ENCODE measurements at places on chromosomes 6 and 20.

DNA sequence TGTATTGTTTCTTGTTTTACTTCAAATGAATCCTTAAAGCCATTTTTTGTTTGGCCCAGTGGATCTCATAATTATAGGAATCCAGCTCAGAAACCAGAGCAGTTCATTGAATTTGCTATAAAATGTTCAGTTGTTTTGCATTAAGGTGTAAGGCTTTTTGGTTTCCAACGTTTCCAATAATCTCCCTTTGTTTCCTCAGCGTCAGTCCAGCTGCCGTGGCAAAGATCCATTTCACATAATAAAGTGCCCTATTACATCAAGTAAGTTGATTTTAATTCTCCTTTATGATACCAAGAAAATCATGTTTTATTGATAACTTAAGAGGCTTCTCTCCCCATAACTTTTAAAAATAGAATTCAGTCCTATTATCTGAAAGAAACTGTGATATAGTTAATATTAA is 472.6 kb downstream of the UTRN start:
- no peak for DNase-seq

DNA sequence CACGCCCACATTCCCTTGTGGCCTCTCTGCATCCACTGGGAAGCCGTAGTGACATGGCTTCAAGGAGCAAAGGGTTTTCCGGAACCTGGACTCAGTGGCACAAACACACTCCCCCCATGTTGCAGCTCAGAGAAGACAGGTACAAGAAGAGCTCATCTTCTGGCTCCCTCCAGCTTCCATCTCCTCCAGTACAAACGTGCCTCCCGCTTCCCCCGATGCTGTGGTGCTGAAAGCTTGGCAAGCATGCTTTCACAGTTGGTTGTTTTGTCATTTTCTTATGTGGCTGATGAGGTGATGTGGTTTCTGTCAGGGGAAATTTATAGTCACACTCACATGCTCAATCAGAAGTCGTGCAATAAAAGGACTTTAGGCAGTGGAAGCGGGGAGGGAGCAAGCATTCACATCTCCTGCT is 258.5 kb downstream of the KIF16B start:
- DNase-seq = no peak

GRCh38 chr6:36697481-36697903 is at the start of gene RAB44:
Gene RAB44 (plus strand): TSS chr6:36697826. CDS start chr6:36704236, 6,410 bp downstream.
- no peak for DNase-seq

DNA sequence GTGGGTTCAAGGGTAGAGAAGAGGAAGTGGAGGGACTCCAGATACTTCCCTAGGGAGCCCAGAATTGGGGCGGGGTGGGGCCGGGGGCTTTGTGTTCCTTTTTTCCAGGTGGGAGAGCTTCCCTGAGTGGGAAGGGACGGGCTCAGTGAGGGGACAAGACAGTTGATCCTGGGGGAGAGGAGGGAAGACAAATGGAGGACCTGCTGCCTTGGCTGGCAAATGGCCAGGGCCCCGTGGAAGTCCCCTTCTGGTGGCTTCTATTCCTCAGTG is 2.6 kb downstream of the CTSZ start:
- DNase-seq = no peak

- no peak for DNase-seq
Observed at GRCh38 chr6:100461917-100462705, 2.6 kb downstream of the SIM1 start.

DNA sequence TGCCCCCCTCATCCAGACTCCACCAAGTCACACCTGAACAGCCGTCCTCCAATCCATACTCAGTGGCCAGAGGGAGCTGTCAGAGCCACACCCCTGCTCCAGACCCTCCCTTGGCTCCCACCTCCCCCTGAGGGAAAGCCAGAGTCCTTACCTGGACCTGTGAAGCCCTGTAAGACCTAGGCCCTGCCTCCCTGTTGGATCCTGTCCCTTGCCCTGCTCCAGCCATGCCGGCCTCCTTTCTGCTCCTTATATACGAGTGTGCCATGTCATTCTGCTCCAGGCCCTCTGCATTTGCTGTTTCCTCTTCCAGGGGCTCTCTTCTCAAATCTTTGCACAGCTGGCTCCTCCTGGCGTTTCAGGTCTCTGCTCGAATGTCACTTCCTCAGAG is 100.3 kb upstream of the MYL9 start:
- DNase-seq = no peak

DNA sequence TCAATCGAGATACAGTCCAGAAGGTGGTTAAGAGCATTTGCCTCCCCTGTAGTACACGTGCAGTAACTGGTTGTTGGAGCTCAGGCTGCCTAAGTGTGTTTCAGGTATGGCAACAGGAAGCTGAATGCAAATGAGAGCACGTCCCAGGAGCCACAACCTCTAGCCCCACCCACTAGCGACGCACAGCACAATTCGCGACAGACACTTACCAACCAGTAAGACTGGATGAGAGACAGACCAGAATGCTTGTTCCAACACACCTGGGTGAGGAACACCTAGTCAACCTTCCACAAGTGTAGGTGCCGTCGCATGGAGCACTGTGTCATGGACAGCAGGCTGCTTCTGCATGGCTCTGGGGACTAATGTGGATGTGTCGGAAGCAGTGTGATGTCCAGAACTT is 7.2 kb upstream of the SERPINB1 start:
- no peak for DNase-seq

DNA sequence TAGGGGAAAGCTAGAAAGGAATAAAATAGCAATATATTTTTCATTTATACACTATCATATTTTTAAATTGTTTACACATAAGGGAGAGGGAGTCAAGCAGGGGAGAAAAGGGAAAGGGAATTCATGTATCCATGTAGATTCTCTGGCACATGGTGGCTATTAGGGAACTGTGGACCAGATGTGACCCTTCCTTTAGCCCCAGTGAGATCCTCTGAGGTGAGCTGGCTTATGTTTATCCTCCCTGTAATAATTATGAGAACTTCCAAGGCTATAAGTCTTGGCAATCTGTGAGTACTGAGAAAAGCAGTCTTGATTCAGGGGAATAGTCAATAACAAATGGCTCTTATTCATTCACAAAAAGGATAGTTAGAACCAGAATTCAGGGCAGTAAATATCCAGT is 42.6 kb downstream of the TSBP1 start:
- no peak for DNase-seq

DNA sequence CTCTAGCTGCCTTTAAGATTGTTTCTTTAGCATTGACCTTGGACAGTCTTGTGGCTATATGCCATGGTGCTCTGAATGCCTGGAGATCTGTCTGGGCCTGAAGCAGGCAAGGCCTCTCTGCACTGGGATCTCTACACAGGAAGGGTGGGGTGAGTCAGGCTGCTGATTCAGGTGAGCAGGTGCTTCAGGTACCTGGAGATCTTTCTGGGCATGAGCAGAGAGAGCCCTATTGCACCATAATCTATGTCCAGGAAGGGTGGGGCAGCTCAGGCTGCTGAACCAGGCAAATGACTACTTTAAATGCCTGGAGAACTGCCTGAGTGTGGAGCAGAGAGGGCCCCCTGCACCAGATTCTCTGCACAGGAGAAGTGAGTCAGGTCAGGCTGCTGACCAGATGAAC is 94.5 kb downstream of the TPBG start:
- DNase-seq = no peak

DNA sequence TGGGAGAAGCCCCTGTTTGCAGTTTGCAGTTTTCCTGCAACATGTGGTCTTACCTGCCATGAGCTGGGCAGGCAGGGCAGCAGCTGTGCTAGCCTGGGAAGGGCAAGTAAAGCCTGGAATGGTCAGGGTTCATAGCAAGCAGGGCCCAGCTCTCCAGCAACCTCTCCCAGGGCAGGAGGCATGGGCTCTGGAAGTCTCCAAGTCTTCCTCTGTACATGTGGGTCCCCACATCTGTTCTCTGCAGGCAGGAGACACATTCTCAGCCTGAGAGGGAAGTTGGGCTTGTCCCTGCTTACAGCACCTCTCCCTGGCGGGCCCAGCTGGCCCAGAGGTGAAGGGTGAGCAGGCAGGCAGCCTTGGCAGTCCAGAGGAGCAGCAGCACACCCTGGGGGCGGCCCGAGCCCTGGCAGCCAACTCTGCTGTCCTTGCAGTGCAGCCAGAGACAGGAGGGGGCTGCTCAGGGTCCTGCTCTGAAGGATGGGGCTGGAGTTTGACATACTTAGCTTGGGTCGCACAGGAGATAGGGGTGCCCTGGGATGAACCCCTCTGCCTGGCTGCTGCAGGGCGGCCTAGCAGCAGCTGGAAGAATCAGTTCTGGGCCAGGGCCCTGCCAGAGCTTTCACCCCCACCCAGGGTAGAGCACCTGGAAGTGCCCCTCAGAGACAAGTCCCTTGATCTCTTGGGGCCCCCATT is 176.0 kb downstream of the MRPL14 start:
- no peak for DNase-seq

- no peak for DNase-seq
Observed at GRCh38 chr6:107736713-107737396, 87.3 kb downstream of the SCML4 start.

- DNase-seq = no peak
Observed at GRCh38 chr6:56934876-56935275, 20.0 kb upstream of the BEND6 start.

DNA sequence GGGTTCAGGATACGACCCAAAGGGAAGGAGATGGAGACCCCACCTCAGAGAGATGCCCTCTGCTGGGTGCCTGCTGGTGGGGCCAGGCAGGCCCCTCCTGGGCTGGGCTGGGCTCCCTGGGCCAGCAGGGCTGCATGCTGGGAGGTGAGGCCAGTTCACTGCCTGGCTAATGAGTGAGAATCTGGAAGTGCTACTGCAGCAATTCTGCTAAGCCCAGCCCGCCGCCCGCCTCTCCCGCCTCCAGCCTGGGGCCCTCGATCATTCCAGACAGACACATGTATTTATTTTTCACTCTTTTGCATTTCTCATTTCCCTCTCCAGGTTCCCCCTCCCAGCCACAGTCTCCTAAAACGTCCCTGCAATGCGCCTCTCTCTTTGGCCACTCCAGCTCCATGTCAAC is 79.6 kb downstream of the CDH22 start:
- no peak for DNase-seq

DNA sequence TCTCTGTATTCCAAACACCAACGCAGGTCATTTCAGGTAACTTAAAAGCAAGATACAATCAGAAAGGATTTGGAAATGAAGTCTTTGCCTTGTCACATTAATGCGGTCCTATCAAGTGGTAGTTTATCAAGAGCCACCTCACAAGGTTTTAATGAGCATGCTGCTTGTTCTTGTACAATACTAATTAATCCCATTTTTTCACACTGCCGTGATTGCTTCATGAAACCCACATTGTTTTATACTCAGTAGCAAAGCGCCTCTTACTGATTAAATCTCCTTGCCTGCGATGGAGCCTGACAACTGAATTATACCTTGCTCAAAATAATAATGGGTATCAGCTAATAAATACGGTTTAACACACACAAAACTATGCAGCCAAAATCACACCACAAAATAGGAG is 234.1 kb upstream of the TSHZ2 start:
- no peak for DNase-seq

- DNase-seq = no peak
Observed at GRCh38 chr6:16168858-16169257, 40.0 kb downstream of the MYLIP start.
